IMR-90 (cell line): ENCODE measurements at places on chromosomes 3 and 15.
A peak's percentile ranks its signal among the peaks of the same experiment; 100 is the strongest.

- DNase-seq, result peak; percentile 94
Measured at GRCh38 chr3:187186801-187187421, 10.4 kb upstream of the RTP1 start.

DNA sequence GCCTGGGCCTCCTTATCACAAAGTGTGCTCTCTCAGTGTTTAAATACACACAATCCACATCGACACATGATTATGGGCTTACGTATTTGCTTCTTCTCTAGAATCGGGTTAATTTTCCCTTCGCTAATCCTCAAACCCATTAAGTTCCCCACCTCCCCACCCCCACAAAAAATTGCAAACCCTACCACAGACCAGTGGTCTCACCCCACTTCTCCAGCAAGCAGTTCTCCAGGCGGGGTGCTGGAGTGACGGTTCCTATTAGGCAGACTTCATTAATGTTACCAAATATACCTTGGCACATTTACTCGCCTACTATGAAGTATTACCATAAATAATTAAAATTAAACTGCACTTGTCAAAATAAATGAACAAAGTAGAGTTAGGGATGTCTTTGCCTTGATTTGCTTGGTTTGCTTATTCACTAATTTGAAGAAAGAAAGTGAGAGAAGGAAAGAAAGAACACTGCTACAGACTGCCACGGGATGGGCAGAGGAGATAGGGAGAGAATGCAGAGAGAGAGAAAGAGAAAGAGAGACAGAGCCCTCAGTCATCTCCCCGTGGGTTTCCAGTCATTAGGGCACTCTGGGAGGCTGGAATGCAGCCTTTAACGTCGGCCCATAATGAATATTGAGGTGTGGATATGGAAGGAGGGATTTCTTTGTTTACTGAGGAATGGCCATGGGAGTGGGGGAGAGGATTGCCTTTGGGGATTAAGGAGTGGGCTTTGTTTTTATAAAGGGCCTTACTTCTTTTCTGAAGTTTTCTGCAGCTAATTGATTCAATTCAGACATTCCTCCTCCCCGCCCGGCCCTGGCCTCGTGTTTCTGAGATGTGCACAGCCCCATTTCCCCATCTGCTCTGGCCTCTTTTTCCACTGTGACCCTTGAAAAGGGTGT, 39.7 kb upstream of the POLG start:
- DNase-seq, result no peak

DNA sequence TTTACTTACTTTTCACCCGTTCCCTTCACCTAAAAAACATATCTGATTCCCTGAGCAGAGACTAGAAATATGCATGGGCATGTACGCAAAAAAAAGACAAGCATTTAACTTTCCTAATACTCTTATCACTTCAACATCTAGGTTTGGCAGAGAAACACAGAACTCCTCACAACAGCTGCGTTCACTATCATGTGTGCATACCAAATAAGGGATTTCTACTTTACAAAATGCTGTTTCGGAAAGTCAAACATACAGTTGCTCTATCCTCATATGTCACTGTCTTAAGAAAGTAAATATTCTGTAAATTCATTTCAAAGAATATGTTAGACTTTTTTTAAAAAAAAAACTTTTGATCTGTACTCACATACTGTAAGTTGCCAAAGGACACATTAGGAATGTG, 65.1 kb upstream of the CBLB start:
- peak; percentile 67 for DNase-seq

DNA sequence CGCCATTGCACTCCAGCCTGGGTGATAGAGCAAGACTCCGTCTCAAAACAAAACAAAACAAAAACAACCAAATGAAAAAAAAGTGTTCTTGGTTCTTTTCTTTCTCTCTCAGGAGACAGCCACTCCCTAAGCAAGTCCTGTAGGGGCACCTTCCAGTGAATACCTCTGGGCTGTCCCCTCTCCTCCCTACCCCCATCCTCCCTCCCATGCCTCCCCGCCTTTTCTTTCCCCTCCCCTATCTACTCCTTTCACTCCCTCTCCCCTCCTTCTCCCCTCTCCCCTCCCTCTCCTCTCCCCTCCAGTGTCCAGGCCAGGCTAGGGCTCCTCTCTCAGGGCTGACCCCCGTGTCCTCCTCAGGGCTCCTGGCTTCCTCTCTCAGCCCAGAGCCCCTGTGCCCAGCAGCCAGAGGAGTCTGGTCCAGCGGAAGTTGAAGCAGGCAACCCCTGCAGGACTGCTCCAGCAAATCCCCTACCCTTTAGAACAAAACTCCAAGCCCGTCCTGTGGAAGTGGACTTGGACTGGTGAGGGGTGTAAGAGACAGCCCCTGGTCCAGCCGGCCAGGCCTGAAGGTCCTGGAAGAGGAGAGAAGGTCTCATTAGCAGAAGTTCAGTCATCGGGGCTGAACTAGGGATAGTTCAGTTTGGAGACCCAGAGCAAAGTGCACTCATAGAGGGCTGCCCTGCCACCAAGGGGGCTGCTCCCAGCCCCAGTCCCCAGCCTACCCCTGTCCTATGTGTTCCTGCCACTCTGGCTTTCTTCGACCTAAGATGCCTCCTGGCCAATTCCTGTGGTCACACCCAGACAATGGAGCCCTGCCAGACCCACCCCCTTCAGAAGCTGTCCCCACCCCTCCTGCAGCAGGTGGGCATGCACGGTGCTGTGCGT, 79.8 kb upstream of the IQSEC1 start:
- no peak for DNase-seq

DNA sequence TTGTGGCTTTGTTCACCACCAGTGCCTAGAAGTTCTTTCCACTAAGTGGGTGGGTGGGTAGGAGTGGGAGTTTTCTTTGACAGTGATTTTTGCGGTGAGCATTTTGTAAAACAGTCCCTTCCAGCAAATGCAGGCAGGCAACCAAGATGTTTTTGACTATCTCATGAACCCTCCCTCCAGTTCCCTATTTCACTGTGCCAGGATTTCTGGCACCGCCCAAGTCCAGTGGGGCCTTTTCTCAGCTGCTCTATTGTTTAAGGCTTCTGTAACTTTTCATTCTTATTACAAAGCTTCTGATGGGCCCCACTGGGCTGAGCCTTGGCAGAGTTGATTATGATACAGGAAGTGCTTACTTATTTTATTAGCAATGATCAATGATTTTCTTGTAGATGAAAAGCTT, 236.0 kb downstream of the EDEM1 start:
- DNase-seq, result no peak

DNA sequence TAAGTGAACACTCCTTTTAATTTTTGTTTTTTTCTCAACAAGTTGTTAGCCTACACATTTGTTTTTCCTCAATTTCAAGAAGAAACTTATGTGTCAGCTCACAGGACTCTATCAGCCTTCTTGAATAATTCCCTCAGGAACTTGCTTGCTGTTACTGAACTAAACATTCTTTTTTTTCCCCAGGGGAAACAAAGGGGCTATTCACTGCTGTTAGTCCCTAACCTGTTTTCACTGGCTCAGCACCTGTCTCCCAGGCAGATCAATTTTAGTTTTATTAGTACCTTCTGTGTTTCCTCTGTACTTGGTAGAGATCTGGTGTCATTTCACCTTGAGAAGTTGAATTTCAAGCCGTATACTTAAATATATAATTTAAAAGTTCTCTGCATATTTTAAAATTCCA, 644.6 kb downstream of the CADM2 start:
- no peak for DNase-seq
